ENCODE measurements at places on chromosomes 2 and 18.

- DNase-seq = no peak
Measured at GRCh38 chr2:211436182-211436581, 879.8 kb downstream of the CPS1 start.

DNA sequence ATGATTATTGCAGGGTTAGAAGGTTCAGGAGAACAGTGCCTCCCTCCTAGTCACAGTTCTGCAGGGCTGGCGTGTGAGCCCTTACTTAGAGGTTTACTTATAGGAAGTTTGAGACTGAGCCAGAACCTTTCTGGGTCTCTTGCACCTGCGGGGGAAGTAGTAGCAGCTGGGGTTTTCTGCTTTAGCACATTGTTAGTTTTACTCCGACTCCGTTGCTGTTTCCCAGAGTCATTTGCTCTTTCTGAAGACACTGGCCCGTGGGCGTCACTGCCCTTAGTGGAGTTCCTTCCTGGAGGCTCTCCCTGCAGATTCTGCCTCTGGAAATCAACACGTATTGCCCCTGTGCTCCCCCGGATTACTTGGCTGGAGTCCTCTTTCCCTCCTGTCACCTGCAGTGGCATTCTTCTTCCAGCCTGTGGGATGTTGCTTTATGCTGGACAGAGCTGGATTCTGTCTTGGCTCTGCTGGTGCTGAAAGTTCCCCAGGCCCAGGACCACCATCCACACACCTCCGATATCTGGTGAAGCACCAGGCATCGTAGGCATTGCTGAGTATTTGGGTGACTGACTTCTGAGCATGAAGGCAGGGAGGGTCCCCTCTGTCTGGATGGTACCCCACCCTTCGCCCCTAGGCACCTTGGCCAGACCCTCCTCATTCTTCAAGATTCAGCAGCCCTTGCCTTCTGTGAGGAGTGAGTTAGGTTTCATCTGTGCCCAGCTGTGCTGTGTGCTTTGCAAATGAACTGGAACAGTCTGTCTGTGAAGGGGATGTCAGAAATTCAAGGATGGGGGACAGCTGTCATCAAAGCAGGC, 51.7 kb downstream of the AGAP1 start:
- no peak for DNase-seq

DNA sequence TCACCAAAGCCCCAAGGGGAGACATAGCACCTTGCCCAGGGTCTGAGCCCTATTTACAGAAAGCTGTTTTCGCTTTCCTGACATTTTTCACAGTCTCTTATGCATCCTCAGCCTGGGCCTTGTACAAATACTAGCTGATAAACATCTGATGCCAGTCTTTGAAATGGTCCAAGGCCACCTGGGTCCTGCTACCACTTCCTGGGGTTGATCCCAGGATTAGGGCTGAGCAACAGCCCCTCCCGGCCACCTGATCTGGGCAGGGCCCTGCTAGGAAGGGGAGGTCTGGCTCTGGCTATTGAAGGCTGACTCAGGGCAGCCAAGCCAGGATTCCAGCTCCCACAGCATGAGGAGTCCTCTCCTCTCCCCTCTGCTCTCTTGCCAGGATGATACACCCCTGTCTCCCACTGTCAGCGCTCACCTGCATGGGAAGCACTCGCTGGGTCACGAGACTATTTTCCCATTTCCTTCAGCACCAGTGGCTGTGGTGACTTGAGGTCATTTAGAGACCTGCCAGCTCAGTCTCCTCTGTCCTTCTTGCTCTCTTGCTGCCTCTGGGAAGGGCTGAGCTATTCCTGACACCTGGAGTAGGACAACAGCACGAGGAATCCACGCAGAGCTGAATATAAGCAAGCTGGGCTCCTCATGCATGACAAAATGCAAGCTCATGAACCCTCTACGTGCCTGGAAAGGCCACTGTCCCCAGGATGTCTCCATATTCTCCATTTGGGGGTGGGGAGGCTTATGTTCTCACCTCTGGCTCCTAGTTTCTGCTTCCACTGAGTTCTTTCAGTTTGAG, 53.0 kb upstream of the LGALSL start:
- no peak for DNase-seq

GRCh38 chr2:47058003-47058931, 96.8 kb downstream of the STPG4 start:
- peak; percentile 74 for DNase-seq

- no peak for DNase-seq
Measured at GRCh38 chr2:44218771-44219170, 50.1 kb downstream of the PPM1B start.

DNA sequence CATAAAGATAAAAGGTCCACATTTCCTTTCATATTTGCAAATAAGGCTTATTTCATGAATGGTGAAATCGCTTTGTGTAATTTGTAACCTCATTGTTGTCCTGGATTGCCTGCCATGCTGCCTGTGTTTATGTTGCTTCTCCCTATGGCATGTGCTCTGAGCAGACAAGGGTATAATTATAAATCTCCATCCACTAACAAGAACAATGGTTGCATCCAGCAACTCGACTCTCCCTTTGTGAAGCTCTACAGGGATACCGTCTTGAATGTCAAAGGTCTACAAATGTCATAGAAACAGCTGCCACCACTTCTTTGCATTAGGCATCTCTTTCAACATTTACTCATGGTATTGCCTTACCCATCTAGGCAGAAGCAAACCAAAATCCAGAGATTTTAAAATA, 209.6 kb downstream of the SLC8A1 start:
- DNase-seq = no peak

GRCh38 chr2:20662308-20662937, 4.5 kb upstream of the GDF7 start:
- DNase-seq = no peak

DNA sequence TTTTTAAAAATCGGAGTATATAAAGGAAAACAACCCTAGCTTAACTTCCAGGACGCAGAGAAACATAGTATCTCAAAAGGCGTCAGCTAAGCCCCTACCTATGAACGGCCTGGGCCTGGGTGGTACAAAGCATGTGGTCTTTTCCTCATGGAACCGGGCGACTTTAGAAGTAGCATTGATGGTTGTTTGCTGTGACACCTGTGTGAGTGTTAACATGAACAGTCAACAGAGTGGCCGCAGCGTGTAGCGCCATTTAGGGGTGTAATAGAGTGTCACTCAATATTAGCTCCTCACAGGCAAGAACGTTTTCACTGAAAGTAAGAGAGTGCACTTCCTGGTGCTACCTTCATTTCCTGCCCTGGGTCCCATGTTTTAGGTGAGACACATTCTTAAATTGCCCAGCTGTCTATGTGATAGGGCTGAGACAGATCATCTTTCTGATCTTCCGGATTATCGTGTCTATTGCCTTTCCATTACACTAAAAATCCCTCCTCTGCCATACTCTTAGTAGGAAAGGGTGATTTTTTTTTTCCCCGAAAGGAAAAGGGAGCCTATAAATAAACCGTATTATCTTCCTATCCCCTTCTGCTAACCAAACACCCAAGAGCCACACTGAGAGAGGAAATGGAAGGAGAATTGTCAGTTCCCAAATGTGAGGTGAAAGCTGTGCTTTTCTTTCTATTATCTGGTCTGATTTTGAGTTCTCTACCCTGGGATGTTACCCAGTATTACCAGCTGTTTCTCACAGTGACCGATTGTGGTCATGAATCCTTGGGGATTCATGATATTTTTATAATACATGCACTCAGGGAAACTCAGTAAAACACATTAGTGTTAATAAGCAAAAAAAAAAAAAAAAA, 1.3 kb downstream of the GORASP2 start:
- peak; percentile 31 for DNase-seq

GRCh38 chr2:164739966-164740365, 101.7 kb downstream of the COBLL1 start:
- DNase-seq = peak; percentile 35

- peak; percentile 69 for DNase-seq
Measured at GRCh38 chr2:112474844-112475486, 7.0 kb upstream of the TTL start.

DNA sequence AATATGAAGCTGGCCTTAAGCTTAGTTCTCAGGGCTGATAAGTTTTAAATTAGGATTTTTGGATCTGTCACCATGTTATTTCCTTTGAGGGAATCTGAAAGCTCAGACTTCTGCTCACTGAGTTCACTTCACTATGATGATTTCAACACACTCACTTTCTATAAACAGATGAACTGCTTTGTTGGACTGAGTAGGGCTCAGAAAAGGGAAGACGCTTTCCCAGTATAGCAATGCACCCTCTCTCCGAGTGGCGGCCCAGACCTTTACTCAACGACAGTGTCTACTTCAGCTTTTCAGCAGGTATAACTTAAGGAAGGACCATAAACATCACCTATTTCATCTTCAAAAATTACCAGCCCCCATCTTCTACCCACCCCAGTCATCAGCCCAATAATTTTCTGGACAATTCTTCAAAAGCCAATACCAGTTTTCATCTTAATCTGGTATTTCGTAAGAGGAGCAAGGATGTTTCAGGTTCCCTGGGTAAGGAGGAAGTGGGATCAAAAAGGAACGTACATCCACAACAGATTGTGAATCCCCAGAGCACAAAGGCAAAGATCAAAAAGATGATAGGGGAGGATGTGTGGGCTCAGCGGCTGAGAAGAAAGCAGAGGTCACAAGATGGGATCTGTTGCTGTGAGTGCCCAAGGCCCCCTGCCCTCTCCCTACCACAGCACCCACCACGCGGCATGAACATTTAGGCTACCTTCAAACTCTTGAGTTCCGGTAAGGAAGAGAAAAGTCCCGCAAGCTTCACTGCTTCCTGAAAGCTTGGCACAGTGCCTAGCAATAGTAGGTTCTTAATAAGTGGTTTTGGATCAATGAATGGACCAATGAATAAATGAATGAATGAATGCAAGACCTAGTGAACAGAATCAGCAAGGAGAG, 41.9 kb downstream of the LPIN2 start:
- no peak for DNase-seq
